Upper lobe of left lung (tissue), 6 donors: ENCODE measurements at places on chromosomes 1 and 21. TPM values are rescaled to one million over a fixed set of nuclear protein-coding genes. Genes with fewer than 3 reads are reported as not detected.
A peak's percentile ranks its signal among the peaks of the same experiment; 100 is the strongest.

The KIAA1614 gene
- total RNA-seq, result 1.5 TPM

DNA sequence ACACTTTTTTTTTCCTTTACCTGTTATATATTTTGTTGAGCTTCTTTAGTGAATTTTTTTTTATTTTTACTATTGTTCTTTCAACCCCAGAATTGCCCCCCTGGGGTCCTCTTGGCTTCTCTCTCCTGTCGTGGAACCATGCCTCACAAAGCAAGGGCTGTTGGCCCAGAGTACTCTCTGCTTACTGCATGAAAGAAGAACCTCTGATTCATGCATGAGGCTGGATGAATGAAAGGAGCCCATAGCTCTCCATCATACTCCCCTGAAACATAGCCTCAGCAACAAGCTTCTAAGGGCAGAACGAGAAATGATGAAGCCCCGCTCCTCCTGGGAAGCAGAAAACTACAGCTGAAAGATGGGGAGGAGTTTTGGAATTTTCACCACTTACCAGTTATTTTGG lies 1441.0 kb downstream of the BRINP3 start:
- no peak overlapping the region for H3K27ac ChIP-seq
- DNase-seq, result no peak
- H3K27me3 ChIP-seq, result no peaks in the 10 kb centered on the region
- H3K4me3 ChIP-seq, result no peak overlapping the region

The UBXN11 gene
- 57.4 TPM for total RNA-seq

DNA sequence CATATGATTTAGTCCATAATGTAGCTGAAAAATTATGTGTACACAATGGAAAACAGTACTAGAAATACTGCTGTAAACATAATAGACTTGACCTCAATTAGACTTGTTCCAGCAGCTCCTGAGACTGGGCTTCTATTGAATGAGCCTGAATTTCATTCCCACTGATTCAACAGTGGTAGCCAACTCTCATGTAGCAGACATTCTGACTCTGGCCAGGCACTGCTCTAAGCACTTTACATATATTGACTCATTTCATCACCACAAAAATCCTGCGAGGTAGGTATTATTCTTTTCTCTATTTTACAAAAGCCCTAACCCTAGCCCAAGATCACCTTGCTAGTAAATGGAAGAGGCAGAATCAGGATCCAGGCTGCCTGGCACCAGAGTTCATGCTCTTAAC lies 12.8 kb upstream of the CTSS start:
- peaks cover 3% of the 10 kb centered on the region for H3K4me1 ChIP-seq
- H3K27ac ChIP-seq, result no peak overlapping the region
- H3K36me3 ChIP-seq, result no peaks in the 10 kb centered on the region
- no peak overlapping the region for H3K4me3 ChIP-seq

The CDC73 gene
- 38.2 TPM for total RNA-seq

DNA sequence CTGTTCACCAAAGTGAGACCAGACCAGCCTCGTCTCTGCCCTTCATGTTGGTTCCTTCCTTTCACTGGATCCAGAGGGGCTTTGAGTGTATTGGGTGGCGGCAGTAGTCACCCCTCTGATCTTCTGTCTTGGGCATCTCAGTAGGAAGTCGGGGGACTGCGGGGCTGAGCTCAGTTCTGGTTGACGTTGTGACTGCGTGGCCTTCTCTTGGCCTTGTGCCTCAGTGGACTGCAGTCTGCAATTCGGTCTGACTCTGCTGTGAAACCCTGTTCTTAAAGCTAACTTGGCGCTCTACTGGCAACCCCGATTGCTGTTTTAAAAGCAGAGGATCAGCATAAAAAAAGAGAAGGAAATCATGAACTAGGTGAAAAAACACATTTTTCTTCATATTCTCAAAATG lies 56.7 kb downstream of the SLC37A1 start:
- peak; percentile 20 for DNase-seq
- H3K27me3 ChIP-seq, result no peaks in the 10 kb centered on the region
- peaks cover 10% of the 10 kb centered on the region for H3K36me3 ChIP-seq

GRCh38 chr1:30704271-30704670 lies 19.1 kb downstream of the MATN1 start:
- no peak overlapping the region for H3K27ac ChIP-seq
- H3K4me1 ChIP-seq, result no peaks in the 10 kb centered on the region
- H3K36me3 ChIP-seq, result no peaks in the 10 kb centered on the region
- DNase-seq, result no peak
- H3K4me3 ChIP-seq, result no peak overlapping the region
- no peaks in the 10 kb centered on the region for H3K27me3 ChIP-seq
